ENCODE measurements at places on chromosomes 11 and 22. TPM values are rescaled to one million over a fixed set of nuclear protein-coding genes. Genes with fewer than 3 reads are reported as not detected.

GRCh38 chr11:13118194-13118593 lies 109.1 kb downstream of the RASSF10 start:
- DNase-seq = no peak

- no peak for DNase-seq
These were observed 385 bp downstream of the HARBI1 start for GRCh38 chr11:46616551-46617133.

DNA sequence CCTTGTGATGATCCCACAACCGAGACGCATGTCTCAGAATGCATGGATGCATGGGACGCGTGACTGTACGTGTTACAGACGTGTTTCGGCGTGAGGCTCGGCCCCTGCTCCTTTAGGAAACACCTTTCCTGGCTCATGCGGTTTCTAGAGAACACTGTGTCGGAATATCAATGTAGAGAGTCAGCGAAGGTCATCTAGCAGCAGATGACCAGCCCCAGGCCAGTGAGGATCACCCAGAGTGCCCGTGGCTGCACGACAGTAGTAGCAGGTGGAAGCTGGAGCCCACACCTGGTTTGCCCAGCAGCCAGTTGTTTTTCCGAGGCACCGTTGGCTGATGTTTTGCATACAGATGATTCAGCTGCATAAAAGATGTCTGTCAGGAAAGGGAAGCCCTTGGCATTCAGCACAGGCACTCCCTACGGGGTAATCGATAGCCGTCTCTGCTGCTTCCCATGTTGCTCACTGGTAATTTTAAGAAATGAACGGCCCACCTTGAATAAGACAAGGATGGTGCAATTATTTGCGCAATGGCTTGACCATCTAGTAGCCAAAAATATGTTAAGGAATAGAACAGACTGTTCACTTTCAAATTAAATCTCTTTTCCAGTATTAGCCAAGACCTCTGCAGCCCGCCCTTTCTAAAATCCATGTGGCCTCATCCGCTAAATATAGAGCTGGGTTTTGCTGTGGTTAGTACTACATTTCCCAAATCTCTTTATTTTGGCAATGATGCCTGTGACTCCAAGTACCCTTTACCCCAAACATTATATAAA lies 1.1 kb upstream of the CLTCL1 start:
- DNase-seq = no peak

GRCh38 chr11:10349281-10349665 lies 44.4 kb downstream of the ADM start:
- no peak for DNase-seq

DNA sequence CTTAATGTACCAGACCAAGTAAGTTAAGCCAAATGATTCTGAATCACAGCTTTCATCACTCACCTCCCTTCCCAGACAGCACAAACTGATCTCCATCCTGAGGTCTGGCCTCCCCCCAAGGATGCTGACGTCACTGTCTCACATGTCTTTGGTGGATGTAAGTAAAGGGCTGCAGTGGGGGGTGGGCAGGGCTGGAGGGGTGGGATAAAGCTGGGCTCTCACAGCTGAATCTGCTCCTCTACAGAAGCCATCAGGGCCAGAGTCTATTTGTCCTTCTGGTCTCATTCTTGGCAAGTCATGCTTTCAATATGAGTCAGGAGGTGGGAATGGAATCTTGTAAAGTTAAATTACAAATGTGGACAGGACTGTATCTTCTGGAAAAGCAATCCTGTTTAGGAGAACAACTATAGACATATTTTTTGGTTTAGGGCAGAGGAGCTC lies 32.7 kb downstream of the P4HA3 start:
- no peak for DNase-seq

GRCh38 chr11:125167954-125168835 lies 3.6 kb downstream of the PKNOX2 start:
- DNase-seq = no peak

DNA sequence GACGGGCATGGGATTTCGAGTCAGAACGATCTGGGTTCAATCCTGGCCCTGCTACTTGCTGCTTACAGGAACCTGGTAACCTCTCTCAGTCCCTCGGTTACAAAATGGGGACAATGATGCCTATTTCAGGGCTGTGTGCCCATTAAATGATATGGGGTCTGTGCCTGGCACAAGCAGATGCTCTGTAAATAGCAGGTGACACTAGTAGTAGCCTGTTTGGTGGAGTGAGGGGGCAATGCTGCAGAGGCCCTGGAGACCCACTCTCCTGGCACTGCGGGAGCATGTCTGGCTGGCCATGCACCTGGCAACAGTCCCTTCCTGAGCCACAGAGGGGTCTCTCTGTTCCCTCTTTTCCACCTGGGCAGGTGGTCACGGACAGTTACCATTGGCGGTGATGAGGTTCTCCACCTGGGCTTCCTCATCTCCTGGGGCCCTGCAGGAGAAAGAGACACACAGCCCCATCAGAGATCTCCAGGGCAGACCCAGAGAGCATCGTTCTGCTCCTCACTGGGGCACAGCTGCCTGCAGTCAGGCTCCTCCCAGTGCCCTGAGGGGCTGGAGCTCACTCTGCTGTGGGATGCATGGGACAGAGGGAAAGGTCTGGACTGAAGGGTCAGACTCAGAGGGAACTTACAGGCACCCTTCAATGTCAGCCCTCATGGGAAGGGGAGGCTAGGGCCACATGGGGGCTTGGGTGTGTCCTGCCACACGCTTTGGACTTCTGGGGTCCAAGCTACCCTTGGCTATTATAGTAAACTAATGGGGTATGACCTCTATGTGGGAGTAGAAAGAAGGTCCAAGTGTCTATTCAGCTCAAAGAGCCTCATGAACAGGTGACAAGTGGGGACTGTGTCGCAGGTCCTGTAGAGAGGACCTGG lies 15.6 kb upstream of the FXYD2 start:
- no peak for DNase-seq

- no peak for DNase-seq
These were observed 72.9 kb downstream of the PISD start for GRCh38 chr22:31588970-31589675.

KRTAP5-8 gene
- not detected for total RNA-seq

SYT12 gene
- total RNA-seq = 0.52 TPM

OR51B2 gene
- not detected for total RNA-seq
